ENCODE measurements at places on chromosomes 2 and 18. TPM values are rescaled to one million over a fixed set of nuclear protein-coding genes. Genes with fewer than 3 reads are reported as not detected.

ACTG2 gene
- 0.62 TPM for total RNA-seq

- DNase-seq, result no peak
Observed at GRCh38 chr2:231996797-231997540, 35.5 kb downstream of the DIS3L2 start.

GRCh38 chr2:106285237-106285829 is 91.2 kb upstream of the UXS1 start:
- DNase-seq, result no peak

SP140 gene
- total RNA-seq, result 1.1 TPM

Data from occipital lobe (tissue), 3 donors.